Fibroblast of skin of right biceps (primary cell): ENCODE measurements at places on chromosomes 1 and 21.
A peak's percentile ranks its signal among the peaks of the same experiment; 100 is the strongest.

- peak; percentile 64 for DNase-seq
Measured at GRCh38 chr1:60596791-60597750, 485.3 kb upstream of the NFIA start.

- no peak for DNase-seq
Measured at GRCh38 chr1:151327903-151328674, 873 bp upstream of the PI4KB start.

GRCh38 chr1:246566813-246567645 is 773 bp downstream of the CNST start:
- peak; percentile 91 for DNase-seq

GRCh38 chr1:82263396-82263795 is 462.7 kb downstream of the ADGRL2 start:
- no peak for DNase-seq

DNA sequence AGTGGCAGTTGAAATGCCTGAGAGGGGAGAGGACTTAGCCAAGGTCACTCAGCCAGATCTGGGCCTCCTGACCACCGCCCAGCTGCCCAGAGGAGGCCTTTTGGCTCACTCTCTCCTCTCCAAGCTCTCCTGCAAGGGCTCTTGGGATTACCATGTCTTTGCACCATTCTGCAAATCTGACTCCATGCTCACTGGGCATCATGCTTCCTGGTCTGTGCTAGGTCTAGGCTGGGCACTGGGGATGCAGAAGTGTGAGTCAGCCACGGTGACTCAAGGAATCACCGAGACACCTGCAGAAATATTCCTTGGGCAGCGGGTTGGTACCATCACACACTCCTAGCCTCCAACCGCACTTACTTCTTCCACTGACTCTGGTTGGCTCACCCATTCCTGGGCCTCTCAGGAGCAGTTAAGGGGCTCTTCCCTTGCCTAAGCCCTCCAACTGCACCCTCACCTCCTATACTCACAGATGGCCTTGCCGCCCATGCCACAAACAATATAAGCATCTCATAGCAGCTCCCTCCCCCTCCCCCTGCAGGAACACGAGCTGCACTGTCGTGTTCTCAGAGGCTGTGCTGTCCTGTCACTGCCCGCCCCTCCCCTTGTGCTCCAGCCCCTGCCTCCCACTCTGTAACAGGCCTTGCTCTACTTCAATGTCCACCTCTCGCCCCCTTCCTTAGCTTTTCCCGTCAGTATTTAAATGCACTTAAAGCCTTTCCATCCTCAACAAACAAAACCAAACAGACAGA is 34.8 kb downstream of the CDCP2 start:
- peak; percentile 33 for DNase-seq

DNA sequence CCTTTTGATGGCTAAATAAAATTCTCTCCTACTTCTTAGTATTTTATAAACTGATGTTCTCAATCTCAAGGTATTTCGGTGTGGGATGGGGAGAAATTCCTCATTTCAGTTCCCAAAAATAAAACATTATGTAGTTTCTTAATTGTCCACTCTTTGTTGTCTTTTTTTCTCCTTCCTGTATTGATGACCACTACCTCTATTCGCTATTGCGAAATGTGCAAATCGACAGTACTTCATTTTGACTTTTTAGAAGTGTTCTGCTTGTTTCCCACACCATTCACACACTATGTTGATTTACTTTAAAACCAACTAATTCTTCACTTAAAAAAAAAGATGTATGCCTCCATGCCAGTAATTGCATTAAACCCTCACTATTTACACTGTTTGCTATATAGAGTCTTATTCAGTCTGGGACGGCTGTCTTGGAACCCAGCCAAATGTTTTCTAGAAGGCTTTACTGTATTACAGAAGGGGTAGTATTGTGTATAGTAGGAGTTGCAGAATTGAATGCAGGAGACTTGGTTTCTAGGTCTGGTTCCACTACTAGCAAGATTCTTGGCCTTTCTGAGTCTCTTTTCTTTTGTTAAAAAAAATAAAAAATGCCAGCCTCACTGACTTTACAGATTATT is 5.6 kb downstream of the RNF2 start:
- DNase-seq: no peak

GRCh38 chr1:234841710-234842231 is 231.8 kb upstream of the IRF2BP2 start:
- DNase-seq: no peak

DNA sequence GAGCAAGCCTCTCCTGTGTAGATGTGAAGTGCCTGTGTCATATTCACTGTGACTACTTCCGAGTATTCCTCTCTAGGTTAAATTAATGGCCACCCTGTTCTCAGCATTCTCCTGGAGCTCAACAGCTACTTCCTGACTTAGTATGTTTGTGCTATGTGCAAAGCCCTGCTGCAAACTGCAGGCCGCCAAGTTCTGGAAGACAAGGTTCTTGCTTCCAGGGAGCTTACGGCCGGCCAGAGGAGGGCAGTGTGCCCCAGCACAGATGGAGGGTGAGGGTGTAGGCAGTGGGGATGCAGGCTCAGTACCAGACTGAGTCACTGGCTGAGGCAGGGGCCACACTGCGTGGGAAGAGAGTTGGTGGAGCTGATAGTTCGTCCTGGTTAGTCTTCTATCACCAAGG is 43.2 kb downstream of the ELK4 start:
- DNase-seq: peak; percentile 61
